Purkinje cell (primary cell): ENCODE measurements at places on chromosomes 5 and 9. TPM values are rescaled to one million over a fixed set of nuclear protein-coding genes. Genes with fewer than 3 reads are reported as not detected.

The IGIP gene
- 22.9 and 34.7 TPM in 2 replicates for polyA plus RNA-seq

The SLC4A9 gene
- 0.11 TPM in 1 of 2 replicates, not detected in the other for polyA plus RNA-seq

The PLAA gene
- polyA plus RNA-seq = 20.3 and 23.8 TPM in 2 replicates

The PCDHB7 gene
- 0.78 TPM in 1 of 2 replicates, not detected in the other for polyA plus RNA-seq

The FOXD4L5 gene
- polyA plus RNA-seq = not detected in 2 replicates

The SGCD gene
- polyA plus RNA-seq = 4.5 and 7.7 TPM in 2 replicates

The GPR151 gene
- not detected in 2 replicates for polyA plus RNA-seq

The ROR2 gene
- not detected in 2 replicates for polyA plus RNA-seq

The ABCA2 gene
- polyA plus RNA-seq = 0.60 and 0.74 TPM in 2 replicates

The PCDHA6 gene
- polyA plus RNA-seq = 4.0 and 5.4 TPM in 2 replicates

The MLANA gene
- polyA plus RNA-seq = 0.93 TPM in 1 of 2 replicates, not detected in the other
